ENCODE measurements at places on chromosomes 2 and 18. TPM values are rescaled to one million over a fixed set of nuclear protein-coding genes. Genes with fewer than 3 reads are reported as not detected.
A peak's percentile ranks its signal among the peaks of the same experiment; 100 is the strongest.

Gene HOXD13
- not detected for polyA plus RNA-seq

Gene PPM1B
- polyA plus RNA-seq, result 244 TPM

Gene SERPINB2
- polyA plus RNA-seq, result not detected

DNA sequence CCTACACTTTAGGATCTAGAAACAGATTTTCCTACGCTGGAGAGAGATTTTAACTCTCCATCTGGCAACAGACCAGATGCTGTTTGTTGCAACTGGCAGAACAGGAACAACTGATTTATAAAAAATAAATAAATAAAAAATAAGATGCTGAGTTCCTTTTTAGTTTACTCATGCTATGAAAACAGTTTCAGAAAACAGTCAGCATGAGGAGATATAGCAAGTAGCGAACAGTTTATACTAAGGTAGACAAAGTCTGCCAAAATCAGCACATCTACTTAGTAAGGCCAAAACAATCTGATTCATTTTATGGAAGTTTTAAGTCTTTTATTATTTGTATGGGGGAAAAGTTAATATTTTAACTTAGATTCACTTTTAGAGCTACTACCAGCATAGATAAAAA lies 974.0 kb upstream of the CNTNAP5 start:
- no peak for DNase-seq

DNA sequence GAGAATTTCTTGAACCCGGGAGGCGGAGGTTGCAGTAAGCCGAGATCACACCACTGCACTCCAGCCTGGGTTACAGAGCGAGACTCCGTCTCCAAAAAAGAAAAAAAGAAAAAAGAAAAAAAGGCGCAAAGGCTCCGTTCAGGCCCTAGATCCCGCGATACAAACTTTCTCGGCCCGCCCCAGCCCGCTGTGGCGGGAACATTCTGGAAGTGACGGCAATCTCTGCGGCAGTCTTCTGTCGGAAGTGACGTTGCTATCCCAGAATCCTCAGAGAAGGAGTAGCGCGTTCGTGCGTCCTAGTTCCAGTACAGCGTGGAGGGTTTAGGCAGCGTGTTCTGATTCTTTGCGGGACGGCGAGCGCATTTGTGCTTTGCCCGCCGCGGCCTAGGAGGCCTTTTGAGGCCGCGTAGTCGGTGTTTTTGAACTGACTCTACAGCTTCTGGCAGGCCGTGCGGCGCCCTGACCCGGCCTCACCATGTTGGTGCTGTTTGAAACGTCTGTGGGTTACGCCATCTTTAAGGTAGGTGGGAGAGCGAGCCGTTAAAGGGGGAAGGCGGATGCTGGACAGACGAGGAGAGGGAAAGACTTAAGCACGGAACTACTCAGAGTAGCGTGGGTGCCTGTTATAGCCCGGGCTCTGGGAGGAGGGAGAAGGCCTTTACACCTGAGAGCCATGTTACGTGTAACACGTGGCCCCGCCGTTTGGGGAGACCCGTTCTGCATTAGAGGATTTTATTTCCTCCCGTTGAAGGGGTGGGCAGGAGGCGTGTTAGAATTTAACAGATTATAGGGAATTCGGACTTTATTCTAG lies at the start of gene NOP58:
Gene NOP58 (plus strand): TSS at position 297 of the 811 bp plus-strand sequence. CDS start 179 bp downstream, at position 476.
- peak; percentile 93 for DNase-seq

GRCh38 chr2:20818820-20819219 lies 4.1 kb downstream of the LDAH start:
- DNase-seq, result no peak

GRCh38 chr2:219661197-219661954 lies 33.9 kb downstream of the SLC4A3 start:
- DNase-seq, result no peak

- no peak for DNase-seq
Observed at GRCh38 chr2:15614545-15615300, 23.1 kb downstream of the DDX1 start.

DNA sequence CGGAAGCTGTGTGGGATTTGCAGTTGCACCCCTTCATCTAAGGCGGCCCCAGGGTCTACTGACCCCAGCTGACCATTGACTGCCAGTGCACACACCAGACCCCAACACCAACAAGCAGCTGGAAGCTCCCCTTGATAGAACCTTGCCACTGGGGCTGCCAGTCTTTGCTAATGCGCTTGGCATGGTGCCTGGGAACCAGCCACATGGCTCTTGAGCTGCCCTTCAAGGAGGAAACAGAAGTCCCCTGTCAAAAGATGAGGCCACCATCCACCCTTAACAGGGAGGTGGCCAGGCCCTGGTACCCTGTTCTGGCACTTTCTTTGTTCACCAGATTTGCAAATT lies 8.6 kb downstream of the ALPI start:
- no peak for DNase-seq

- DNase-seq, result no peak
Observed at GRCh38 chr2:119487434-119488244, 36.6 kb downstream of the SCTR start.

DNA sequence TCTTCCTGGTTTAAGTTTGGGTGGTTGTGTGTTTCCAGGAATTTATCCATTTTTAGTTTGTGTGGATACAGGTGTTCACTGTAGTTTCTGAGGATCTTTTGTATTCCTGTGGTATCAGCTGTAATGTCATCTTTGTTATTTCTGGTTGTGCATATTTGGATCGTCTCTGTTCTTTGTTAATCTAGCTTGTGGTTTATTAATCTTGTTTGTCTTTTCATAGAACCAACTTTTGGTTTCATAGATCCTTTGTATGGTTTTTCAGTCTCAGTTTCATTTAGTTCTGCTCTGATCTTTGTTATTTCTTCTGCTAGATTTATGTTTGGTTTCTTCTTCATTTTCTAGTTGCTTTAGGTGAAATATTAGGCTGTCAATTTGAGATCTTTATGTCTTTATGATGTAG lies 202.4 kb upstream of the ZSWIM2 start:
- DNase-seq, result no peak

DNA sequence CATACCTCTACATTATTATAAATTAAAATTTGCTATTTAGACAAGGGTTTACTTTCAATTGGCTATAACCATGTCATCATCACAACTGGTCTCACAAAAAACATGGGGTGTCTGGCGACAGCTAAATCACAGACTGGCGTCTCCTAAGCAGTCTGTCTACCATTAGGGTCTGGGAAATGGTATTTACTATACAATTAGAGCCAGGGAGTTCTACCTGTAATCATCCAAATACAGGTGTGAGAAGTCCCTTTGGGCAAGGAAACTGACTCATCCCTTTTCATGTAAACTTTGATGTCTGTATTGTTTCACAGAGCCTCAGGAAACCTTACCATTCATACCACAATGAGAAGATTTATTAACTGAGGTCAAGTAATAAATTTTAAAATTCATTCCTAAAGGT lies 126.7 kb downstream of the OLA1 start:
- no peak for DNase-seq

DNA sequence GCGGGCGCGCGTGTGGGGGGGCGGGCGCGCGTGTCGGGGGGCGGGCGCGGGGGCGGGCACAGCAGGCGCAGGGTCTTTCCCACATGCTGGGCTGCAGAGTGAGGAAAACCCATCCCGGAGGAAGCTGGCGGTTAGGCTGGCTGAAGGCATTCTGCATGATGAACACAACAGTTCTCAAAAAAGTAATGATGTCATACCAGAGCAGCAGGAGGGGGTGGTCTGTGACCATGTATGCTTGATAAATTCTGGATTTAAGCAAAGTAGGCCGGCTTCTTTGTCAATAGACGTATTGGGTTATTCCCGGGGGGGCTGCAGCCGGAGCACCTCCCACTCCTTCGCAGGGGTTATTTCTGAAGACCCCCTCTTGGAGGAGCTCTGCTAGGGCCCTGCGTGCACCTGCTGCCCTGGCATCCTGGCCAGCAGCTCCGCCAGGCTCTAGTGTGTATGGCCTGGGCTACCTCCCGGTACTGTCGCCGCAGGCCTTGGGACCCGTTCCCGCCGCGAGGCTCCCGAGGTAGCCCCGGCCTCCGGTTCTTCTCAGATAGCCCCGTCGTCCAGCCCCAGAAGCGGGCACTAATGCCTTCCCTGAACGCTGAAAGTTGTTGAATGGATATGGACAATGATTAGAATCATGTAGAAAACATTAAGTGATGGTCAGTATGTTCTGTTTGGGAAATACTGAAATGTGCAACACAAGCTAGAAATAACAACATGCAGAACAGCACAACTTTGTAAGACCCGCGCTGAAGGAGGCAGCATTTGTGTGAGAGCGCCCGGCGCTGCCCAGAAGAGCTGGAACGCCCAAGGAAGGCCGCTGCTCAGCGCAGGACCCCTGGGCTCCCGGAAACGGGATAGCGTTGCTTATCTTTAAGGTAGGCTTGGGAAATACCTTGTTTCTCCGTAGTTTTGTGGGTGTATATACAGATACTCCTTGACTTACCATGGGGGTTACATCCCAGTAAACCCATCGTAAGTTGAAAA lies 101.4 kb upstream of the RAB6C start:
- peak; percentile 22 for DNase-seq

GRCh38 chr2:218990052-218990451 lies 3.2 kb downstream of the CRYBA2 start:
- no peak for DNase-seq

Measured in psoas muscle (tissue), 8 donors.